ENCODE measurements at places on chromosomes 7 and 10.
A peak's percentile ranks its signal among the peaks of the same experiment; 100 is the strongest.

- DNase-seq, result no peak
Measured at GRCh38 chr10:73875139-73875475, 752 bp upstream of the CAMK2G start.

DNA sequence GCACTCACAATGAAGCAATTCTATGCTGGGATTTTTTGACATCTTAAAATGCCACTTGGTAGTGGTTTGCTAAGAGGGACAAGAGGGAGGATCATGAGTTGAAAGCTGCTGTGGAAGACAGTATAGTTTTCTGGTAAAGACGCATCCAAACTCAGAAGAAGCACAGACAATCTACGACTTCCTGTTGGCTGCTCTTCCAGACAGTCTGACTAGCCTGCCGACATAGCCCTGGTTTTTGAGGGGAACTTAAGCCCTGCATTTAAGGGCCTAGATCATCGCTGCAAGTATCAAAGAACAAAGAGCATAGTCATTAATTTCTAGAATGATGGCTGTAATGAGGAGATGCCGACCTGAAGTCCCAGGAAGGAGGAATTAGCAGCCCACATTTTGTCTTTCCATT is 99.9 kb upstream of the IKZF1 start:
- DNase-seq, result no peak

DNA sequence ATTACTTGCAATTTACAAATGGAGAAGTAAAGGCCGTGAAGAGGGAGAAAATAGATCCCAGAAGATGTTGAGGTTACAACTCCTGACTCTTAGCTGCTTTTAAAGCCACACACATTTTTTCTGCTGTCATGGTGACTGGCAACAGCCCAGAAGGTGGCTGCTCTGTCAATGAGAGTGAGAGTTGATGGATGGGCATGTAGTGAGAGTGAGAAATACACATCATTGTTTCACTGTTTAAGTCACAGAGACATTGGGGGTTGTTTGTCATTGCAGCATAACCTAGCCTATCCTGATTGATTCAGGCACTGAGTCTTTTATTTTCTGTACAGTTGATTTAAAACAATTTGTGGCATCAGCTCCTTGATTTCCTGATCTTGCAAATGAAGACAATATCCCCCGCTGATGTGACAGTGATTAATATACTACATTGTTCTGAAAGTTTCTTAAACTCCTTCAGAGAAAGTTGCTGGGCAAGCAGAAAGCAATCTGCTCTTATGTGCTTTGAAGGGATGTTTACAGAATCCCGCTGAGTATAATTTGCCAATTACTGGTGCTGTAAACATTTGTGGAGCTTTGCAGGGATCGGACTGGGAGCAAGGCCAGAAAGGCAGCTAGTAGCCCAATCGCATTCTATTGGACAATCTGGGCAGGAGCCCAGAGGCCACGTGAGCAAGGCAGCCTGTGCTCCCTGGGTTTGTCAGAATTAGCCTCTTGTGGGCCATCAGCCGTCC is 229.6 kb downstream of the PRPF18 start:
- DNase-seq, result no peak

DNA sequence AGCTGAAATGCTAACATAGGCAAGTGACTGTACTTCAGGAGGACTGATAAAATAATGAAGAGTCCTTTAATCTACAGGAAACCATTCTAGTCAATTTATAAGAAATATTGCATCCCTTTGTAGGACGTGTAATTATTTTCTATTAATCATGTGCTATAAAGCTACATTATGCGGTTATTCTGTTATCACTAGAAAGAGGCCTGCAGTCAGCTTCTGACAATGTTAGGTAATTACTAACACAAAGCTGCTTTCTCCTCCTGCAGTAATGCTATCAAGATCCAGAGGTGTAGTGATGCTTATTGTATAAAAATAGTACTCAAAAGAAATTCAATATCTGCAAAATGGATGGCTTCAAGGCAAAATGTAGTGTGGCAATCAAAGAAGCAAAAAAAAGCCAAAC is 191.1 kb downstream of the SKAP2 start:
- DNase-seq, result no peak

- DNase-seq, result peak; percentile 60
Measured at GRCh38 chr7:103097041-103097440, 22.1 kb downstream of the ARMC10 start.

- no peak for DNase-seq
Measured at GRCh38 chr10:13681528-13681927, 94.8 kb downstream of the PRPF18 start.

All from hematopoietic multipotent progenitor cell treated with erythropoietin and hydrocortisone succinate and interleukin-3 and kit ligand, for 17 days (in vitro differentiated cells).